DMS153 (cell line): ENCODE measurements at places on chromosomes 1 and 21.

DNA sequence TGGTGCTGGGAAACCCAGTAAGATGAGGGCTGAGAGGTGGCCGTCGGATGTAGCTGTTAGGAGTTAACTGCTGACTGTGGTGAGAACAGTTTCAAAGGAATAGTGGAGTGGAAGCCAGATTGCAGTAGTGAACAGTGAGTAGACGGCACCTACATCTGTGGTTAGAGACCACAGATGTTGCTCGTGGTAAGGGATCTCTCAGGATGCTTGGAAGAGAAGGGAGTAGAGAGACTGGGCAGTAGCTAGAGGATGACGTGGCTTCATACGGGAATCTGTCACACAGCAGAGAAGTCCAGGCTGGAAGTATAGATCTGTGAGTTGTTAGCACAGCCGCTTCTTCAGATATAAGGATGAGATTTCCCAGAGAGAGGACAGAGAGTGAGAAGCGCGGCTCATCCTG is 7.8 kb upstream of the ARTN start:
- no peak for DNase-seq

DNA sequence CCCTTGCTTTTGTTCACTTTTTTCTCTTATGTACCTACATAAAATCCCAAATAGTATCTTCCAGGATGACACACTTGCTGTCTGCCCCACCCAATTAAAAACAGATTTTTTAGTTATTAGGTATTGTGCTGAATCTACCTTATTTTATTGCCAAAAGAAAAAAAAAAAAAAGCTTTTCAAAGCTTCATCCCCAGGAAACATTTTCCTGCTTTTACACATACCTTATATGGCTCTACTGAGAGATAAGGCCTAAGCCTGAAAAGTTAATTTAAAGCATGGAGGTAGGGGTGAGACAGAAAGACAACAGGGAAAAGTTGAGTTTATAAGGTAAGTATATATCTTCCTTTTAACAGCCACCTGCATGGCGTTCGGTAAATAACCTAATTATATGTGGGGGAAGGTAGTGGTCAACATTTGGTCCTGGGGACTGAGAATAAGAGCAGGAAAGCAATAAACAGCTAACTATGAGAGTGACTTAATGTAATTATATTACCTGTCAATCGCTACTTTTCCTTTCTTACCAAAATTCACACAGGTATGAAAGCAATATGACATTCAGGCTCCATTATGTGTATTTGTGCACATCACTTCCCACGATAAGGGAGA is 54.6 kb upstream of the BOLA1 start:
- DNase-seq = no peak

GRCh38 chr1:163471779-163472650 is 150.3 kb downstream of the NUF2 start:
- DNase-seq = peak; percentile 99

GRCh38 chr1:12197483-12197880 is 30.7 kb downstream of the TNFRSF1B start:
- no peak for DNase-seq

DNA sequence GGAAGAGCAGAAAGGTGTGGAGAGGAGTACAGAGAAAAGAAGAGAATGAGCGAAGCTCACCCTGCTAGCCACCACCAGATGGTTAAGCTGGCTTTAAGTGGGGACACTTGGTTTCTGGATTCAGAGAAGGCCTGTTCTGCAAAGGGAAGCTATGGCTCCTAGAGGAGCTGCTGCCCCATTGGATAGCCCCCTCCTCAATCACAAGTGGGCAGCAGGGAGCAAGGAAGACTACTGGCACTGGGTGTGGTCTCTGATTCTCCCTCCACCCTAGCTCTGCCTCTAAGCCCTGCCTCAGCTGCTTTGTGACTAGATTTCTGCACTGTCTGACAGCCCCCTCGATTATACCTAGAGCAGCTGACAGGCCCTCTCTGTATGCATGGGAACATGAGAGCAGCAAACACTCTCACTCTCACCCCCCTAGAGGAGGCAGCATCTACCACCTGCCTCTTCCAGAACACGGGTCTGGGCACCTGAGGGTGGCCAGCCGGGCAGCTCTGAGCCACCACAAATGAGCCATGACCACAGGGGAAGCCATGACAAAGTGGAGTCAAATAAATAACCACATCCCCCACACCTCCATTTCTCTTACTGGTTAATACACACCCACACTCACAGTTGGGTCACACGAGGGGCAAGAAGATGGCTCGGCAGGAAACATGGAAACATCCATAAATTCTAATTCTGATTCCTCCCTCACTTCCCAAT is 13.6 kb downstream of the PLEKHA6 start:
- DNase-seq = no peak

- peak; percentile 6 for DNase-seq
Observed at GRCh38 chr1:115706587-115707425, 61.7 kb downstream of the CASQ2 start.

- DNase-seq = no peak
Observed at GRCh38 chr1:180849031-180849775, 63.5 kb upstream of the KIAA1614 start.

- DNase-seq = no peak
Observed at GRCh38 chr1:65791801-65792668, 660 bp upstream of the PDE4B start.

DNA sequence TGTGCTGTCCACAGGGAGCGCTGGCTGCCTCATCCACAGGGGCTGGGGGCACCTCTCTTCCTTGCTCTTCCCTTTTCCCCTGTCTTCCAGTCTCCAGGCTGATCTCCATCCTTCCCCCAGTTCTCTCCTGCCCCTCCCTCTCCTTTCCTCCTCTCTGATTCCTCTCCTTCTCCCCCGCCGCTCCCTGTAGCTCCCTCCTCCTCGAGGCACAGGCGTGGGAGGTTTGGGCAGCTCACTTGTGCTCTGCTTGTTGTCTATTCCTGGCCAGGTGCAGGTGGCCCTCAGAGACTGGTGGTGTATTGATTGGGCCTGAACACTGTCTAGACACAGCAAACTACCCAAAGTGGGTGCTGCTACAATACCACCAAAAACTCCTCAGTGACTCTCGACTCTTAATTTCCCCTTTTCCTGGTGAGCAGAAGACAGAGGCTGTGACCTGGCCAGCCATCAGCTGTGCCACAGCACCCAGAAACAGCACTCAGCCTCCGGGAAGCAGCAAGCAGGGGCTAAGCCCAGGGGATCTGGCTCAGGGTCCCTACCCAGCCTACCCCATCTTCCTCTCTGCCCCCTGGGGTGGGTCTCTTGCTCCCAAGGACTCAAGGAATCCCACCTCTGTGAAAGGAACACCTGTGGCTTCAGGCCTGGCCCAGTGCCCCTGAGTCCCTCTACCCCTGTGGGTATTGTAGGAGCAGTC is 93.3 kb downstream of the DDX20 start:
- DNase-seq = no peak

- no peak for DNase-seq
Observed at GRCh38 chr1:6456800-6457466, 9.0 kb downstream of the TNFRSF25 start.

GRCh38 chr1:198575798-198576641 is 35.5 kb upstream of the ATP6V1G3 start:
- no peak for DNase-seq

DNA sequence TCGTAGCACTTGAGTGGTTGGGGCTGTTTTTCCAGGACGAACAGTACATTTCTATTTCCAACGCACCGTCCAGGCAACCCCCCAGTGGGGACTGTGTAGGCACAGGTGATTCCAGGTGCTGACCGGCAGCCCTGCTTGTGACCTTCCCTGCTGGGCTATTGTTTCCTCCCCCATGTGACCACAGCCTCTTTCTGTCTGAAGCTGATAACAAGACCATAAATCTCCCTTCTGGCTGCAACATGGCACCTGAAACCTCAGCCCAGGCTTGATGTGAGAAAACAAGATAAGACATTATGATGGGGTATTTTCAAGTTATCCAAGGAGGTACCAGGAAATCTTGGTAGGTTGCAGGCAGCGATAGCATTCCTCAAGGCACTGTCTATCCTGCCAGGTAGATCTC is 48.2 kb downstream of the HLX start:
- peak; percentile 86 for DNase-seq

DNA sequence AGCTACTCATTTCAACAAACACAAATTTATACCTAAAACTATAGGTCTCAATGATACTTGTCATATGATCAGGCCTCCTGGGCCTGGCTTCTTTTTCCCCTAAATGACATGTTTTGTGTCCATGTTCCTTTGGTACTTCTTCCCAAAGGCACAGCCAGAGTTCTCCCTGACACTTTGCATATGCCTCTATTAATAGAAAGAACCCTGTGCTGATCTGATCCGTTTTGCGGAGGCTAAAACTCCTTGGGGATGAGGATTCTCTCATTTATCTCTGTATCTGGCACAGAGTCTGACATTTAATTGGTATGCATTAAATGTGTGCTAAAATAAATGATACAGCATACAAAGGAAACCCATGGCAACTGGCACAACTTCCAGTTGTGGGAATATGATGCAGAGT is 11.5 kb downstream of the ATPAF1 start:
- DNase-seq = no peak

DNA sequence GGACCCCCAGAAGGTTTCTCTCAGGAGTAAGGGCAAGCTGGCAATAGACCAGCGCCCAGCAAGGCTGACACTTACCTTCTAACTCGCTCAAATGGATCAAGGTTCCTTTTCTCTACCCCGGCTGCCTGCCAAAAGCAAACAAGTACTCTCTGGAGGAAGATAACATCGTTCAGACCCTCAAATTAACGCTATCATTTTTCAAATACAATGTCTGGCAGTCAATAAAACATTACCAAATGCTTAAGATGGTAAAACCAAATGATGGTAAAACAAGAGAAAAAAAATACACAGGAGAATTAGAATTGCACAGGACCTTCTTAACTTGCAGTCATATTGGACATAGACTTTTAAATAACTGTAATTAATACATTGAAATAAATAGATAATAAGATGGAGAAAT is 148.1 kb downstream of the SPATA46 start:
- no peak for DNase-seq

DNA sequence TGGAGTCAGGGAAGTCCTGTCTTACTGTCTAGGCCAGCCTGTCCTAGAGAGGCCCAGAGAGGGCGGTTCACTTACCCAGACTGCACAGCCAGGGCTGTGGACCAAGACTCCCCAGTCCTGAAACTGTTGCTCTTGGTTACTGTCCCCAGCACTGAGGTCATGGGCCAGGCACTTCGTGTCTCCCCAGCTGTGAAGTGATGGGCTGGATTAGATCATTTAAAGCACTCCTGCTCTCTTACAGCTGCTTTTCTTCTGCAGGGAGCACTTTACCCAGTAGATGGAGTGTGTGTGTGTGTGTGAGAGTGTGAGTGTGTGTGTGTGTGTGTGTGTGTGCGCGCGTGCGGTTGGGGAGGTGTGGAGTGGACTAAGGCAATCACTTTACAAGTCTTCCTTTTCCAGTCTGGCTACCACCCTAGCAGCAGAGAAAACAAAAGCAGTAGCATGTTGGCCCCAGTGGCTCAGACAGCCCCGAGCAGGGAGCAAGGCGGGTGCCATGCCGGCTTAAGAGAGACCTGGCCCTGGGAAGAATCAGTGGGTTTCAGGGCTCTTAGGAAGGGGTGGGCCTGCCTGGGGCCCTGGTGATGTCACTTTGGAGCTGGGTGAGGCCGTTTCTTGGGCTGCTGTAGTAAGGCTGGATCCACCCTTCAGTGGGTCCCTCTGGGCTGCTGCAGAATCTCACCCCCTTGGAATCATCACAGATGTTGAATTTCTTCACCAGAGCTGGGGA is 2.4 kb downstream of the SPSB1 start:
- peak; percentile 10 for DNase-seq

- DNase-seq = no peak
Observed at GRCh38 chr1:155466996-155467395, 95.6 kb downstream of the ASH1L start.

DNA sequence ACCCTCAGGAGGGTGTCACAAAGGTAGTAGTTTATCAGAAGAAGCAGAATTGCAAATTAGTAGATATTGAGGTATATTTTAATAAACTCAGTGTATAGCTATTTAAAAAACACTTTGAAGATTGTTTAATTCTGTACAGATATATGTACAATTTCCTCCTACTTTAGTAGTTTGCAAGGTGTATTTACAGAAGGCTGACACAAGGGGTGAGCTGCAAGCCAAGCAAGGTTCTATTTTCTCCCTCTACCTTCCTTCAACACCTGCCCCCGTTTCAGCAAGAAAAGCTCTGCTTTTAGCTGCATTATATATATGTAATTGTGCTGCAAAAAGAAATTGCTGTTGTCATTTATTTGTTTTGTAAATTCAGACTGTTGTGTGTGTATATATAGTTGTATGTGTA is 674.2 kb upstream of the PKN2 start:
- no peak for DNase-seq

- DNase-seq = no peak
Observed at GRCh38 chr1:40651138-40651857, 14.2 kb downstream of the RIMS3 start.

DNA sequence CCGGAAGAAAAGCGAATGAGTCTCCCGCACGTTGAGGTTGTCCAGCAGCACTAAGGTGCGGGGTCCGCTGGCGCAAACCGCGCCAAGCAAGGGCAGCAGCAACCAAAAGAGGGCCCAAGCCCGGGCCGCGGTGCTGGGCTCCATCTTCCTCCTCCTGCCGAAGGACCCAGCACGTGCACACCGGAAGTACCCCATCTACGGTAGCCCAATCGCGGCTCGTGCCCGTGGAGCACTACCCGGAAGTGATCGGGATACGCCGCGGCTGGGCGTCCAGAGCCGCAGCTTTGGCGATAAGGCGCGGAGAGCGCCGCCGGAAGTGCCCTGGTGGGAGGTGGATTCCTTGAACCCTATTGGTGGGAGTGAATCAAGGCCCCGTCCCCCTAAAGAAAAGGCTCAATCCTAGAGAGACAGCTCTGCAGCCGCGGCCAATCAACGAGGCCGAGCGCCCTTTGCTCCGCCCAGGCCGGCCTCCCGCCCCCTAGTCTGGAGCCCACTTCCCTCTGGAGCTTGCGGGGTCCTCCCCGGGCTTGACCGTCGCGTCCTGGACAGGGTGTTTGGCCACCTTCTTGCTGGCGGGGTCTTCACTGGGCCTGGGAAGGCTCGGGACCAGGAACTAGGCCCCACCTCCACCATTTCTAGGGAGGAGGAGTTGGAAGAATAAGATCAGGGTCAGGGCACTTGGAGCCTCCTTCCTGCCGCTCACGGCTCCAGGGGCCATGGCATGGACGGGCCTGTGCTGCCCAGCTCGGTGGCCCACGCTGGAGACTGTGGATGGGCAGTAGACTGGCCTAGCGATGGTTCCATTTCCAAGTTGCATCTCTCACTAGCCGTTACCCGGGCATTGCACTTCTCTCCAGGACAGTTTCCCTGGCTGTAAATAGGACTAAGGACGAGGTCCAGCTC is at the start of gene DDOST:
TSS of gene DDOST (minus strand) at position 163 of the 903 bp plus-strand sequence. CDS start at position 144, 19 bp downstream.
- peak; percentile 100 for DNase-seq

GRCh38 chr1:156214024-156214748 is 1.4 kb downstream of the PMF1 start:
- DNase-seq = no peak

- no peak for DNase-seq
Observed at GRCh38 chr1:200909757-200910239, 15.1 kb downstream of the INAVA start.

- DNase-seq = no peak
Observed at GRCh38 chr1:4586611-4587160, 67.7 kb upstream of the AJAP1 start.

- DNase-seq = peak; percentile 87
Observed at GRCh38 chr21:42337830-42338728, 12.7 kb downstream of the TFF2 start.
